Activated CD8-positive, alpha-beta memory T cell treated with anti-CD3 and anti-CD28 coated beads, Interleukin-2, amount 10 ng/mL, durations not matched to agents 7 days and 5 days (primary cell): ENCODE measurements at places on chromosomes 6 and 20.

DNA sequence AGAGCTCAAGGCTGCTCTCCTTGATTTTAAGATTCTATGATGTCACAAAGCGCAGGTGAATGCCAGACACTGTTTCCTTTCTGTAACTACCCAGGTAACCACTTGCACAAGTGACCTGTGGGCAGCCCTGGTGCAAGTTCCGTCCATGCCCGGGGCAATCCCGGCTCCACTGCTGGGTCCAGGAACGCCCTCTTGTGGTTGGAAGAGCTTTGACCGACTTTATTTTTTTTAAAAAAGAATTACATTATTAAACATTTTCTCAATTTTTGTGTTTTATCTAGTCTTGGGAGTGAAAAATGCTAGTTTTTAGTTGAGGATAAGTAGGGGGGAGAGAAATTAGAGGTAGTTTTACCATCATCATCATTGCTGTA, 695.2 kb downstream of the QKI start:
- H3K27ac ChIP-seq, result no peak overlapping the region
- no peaks in the 10 kb centered on the region for H3K27me3 ChIP-seq
- H3K4me1 ChIP-seq, result no peaks in the 10 kb centered on the region
- H3K36me3 ChIP-seq, result no peaks in the 10 kb centered on the region
- no peak overlapping the region for H3K4me3 ChIP-seq
- no peak for DNase-seq

GRCh38 chr6:35436071-35436857, 15.9 kb upstream of the FANCE start:
- H3K27me3 ChIP-seq, result no peaks in the 10 kb centered on the region
- H3K4me1 ChIP-seq, result no peaks in the 10 kb centered on the region
- no peak overlapping the region for H3K4me3 ChIP-seq
- no peaks in the 10 kb centered on the region for H3K36me3 ChIP-seq
- no peak overlapping the region for H3K27ac ChIP-seq

DNA sequence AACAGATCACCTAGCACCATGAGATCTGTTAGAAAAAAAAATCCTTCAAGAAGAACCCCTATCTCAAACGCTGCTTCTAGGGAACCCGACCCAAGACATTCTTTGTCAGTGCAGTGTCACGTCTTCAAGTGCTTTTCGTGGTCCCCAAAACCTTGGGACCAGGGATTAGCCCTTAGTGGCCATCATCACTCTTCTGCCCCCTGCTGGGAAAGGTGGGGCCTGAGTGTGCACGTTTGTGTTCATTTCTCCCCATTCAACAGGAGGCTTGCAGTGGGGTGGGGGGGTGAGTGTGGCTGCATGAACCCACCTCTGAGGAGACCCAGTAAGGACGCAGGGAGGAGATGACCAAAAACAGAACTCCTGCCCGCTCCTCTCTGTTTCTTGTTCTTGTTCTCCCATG, 218.2 kb upstream of the RNF24 start:
- peaks cover 6% of the 10 kb centered on the region for H3K27me3 ChIP-seq
- no peaks in the 10 kb centered on the region for H3K4me1 ChIP-seq
- H3K36me3 ChIP-seq, result no peaks in the 10 kb centered on the region

DNA sequence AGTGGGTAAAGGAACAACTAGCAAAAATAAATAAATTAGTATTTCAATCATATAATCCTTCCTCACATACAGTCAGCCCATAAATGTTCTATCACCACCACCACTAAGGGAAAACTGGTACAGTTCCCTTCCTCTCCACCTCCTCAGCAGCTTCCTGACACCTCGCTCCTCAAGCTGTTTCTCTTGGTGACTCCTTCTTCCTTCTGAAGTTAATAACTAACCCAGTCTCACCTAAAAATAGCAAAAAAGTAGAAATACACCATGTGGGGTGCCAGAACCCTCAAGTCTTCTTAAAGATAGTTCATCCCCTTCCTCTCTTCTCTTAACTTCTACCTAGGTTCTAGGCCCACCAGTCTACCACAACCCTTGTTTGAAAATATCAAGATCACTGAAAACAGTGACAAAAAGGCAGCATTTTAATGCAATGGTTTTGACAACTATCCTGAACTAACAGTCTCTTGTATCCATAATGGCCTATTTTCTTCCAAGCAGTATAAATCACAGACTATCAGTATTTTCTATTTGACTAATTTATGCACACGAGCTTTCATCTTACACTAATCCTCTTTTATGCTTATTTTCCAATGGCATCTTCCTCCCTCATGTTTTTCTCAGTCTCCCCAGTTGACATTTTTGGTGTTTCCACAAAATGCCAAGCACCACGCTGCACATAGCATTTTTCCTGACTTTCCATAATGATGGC, 85.5 kb downstream of the KHDC1L start:
- no peaks in the 10 kb centered on the region for H3K36me3 ChIP-seq
- no peak for DNase-seq
- no peaks in the 10 kb centered on the region for H3K4me1 ChIP-seq
- no peak overlapping the region for H3K27ac ChIP-seq
- H3K4me3 ChIP-seq, result no peak overlapping the region
